ENCODE measurements at places on chromosomes 16 and 17. TPM values are rescaled to one million over a fixed set of nuclear protein-coding genes. Genes with fewer than 3 reads are reported as not detected.

DNA sequence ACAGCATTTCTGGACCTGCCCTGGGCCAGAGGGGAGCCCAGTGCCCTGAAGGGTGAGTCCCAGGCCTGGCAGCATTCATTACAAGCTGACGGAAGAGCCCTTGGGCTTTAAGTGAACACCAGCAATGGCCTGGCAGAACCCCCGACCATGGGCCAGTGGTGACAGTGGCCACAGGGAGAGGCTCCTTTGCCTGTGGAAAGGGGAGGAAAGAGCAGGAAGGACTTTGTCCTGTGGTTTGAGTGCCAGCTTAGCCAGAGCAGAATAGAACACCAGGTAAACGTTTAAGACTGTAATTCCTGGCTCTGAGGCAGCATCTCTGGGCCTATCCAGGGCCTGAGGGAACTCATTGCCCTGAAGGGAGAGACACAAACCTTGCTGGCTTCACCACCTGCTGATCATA, 34.3 kb upstream of the ATP2C2 start:
- no peaks in the 10 kb centered on the region for H3K36me3 ChIP-seq
- H3K4me1 ChIP-seq: no peaks in the 10 kb centered on the region
- no peak for DNase-seq
- no peak overlapping the region for H3K4me3 ChIP-seq
- H3K27ac ChIP-seq: no peak overlapping the region

DNA sequence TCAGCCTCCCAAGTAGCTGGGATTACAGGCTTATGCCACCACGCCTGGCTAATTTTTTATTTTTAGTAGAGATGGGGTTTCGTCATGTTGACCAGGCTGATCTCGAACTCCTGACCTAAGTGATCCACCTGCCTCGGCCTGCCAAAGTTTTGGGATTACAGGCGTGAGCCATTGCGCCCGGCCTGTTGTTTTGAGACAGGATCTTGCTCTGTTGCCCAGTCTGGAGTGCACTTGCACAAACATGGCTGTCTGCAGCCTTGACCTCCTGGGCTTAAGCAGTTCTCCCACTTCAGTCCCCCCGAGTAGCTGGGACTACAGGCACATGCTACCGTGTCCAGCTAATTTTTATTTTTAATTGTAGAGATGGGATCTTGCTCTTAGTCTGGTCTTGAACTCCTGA, 8.9 kb downstream of the IST1 start:
- no peak for DNase-seq
- H3K27me3 ChIP-seq: no peaks in the 10 kb centered on the region
- H3K4me3 ChIP-seq: no peak overlapping the region
- no peak overlapping the region for H3K27ac ChIP-seq
- H3K4me1 ChIP-seq: peaks cover 11% of the 10 kb centered on the region
- no peaks in the 10 kb centered on the region for H3K36me3 ChIP-seq

DNA sequence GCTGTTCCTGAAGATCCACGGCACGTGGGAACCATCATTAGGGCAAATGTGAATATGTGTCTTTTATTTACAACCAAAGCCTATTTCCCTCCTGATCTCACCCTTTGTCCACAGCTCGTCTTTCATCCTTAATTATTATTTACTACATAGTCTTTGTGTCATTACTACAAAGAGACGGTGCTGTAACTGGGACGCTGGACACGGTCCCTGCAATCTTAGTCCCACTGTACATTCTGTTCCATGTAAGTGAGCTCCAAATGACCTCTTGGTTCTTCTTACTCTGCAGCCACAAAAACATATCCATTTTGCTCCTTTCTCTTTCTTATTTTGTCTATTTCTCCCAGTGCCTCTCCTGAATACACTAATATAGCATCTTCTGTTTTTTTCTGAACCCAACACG, 12.7 kb upstream of the KRT23 start:
- H3K27ac ChIP-seq: no peak overlapping the region
- no peak overlapping the region for H3K4me3 ChIP-seq
- no peaks in the 10 kb centered on the region for H3K27me3 ChIP-seq
- no peaks in the 10 kb centered on the region for H3K36me3 ChIP-seq

- peak overlapping the region; percentile 43 for H3K4me3 ChIP-seq
- peak; percentile 17 for DNase-seq
- no peaks in the 10 kb centered on the region for H3K4me1 ChIP-seq
- H3K27me3 ChIP-seq: no peaks in the 10 kb centered on the region
Observed at GRCh38 chr16:7303052-7303610, 29.5 kb upstream of the RBFOX1 start.

DNA sequence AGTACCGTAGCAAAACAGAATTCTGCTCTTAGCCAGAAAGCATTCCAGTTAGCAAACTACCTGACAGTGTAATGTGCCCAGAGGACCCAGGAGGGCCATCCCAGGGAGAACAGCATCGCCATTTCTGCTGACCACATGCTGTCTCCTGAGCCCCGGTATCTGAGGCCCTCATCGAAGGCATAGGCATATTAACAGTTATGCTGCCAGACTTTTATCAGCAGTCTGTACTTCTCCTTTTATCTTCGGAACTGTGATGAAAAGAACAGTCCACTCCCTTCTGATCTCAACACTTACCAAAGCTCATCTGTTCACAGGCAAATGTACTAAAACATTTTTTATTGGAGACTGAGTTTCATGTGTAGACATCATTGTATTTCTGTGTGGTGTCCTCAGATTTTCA, 236.4 kb downstream of the PRKCA start:
- peaks cover 26% of the 10 kb centered on the region for H3K4me1 ChIP-seq
- H3K27me3 ChIP-seq: no peaks in the 10 kb centered on the region
- H3K27ac ChIP-seq: no peak overlapping the region
- no peak overlapping the region for H3K4me3 ChIP-seq
- H3K36me3 ChIP-seq: no peaks in the 10 kb centered on the region
- DNase-seq: no peak

- no peak overlapping the region for H3K4me3 ChIP-seq
- H3K27ac ChIP-seq: no peak overlapping the region
- no peaks in the 10 kb centered on the region for H3K4me1 ChIP-seq
- no peak for DNase-seq
- H3K27me3 ChIP-seq: no peaks in the 10 kb centered on the region
- no peaks in the 10 kb centered on the region for H3K36me3 ChIP-seq
Observed at GRCh38 chr16:77613095-77613494, 109.2 kb upstream of the NUDT7 start.

DNA sequence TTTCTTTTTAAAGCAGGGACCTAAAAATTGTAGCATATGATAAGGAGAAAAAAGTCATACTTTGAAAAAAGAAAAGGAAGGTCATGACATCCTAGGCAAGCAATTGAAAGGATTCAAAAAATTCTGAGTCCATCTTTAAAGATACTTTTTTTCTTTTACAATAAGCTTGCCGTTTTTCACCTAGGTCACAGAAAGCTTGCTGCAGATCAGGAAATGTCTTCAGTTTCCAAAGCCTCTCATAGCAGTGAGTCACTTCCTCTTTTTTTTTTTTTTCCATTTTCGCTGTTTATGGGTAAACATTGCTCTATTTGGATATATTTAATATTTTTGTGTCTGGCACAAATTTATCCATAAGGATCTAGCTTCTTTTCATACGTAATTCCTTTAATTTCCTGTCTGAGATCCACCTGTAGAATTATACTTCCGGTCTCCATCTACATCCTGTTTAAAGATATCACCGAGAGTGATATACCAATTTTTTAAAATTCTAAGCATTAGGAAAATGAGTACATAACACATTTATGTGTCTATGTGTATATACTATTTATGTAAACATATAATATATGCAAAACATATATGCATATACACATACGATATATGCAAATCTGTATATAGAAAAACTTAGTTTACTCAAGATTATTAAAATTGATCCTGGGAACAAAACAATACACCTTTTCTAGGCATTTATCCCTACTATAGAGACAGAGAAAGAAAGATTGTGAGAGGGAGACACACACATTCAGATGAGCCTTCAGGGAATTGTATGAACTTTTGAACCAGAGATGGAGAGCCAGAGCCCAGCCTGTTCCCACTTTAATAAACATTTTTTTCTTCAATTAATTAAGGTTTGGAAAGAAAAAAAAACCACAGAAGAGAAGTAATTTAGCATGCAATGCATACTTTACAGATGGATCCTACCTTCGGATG, 134.4 kb downstream of the SKAP1 start:
- H3K27ac ChIP-seq: no peak overlapping the region
- no peaks in the 10 kb centered on the region for H3K36me3 ChIP-seq
- H3K4me3 ChIP-seq: no peak overlapping the region
- no peak for DNase-seq
- no peaks in the 10 kb centered on the region for H3K4me1 ChIP-seq

DNA sequence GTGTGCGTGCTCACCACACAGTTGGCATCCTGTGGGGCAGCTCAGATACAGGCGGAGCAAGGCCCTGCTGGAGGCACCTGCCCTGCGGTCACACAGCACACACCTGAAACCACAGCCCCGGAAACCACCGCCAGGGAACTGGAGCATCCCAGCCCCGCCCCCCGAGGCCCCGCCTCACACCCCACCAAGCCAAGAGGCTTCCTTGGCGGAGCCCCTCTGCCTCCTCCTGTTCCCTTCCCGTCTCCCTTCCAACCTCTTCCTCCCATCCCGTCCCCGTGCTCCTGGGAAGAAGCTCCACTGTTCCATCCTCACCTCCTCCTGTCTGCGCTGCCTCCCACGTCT, 205.5 kb downstream of the NTN1 start:
- no peaks in the 10 kb centered on the region for H3K27me3 ChIP-seq
- H3K36me3 ChIP-seq: no peaks in the 10 kb centered on the region
- no peak for DNase-seq
- no peak overlapping the region for H3K27ac ChIP-seq
- H3K4me3 ChIP-seq: no peak overlapping the region

GRCh38 chr16:24829153-24829552, 16.6 kb upstream of the SLC5A11 start:
- H3K27ac ChIP-seq: no peak overlapping the region
- H3K36me3 ChIP-seq: no peaks in the 10 kb centered on the region
- no peaks in the 10 kb centered on the region for H3K27me3 ChIP-seq
- H3K4me3 ChIP-seq: no peak overlapping the region
- DNase-seq: no peak

Gene TMEM114
- not detected for total RNA-seq

Gene SMIM5
- 2.0 TPM for total RNA-seq

Gene NPIPB6
- 16.7 TPM for total RNA-seq

Gene ALOXE3
- total RNA-seq: 4.3 TPM

Gene NOD2
- total RNA-seq: 4.1 TPM
